HL-60 (cell line): ENCODE measurements at places on chromosomes 2 and 18.

- DNase-seq: no peak
Observed at GRCh38 chr2:98643496-98644100, 35.2 kb downstream of the UNC50 start.

DNA sequence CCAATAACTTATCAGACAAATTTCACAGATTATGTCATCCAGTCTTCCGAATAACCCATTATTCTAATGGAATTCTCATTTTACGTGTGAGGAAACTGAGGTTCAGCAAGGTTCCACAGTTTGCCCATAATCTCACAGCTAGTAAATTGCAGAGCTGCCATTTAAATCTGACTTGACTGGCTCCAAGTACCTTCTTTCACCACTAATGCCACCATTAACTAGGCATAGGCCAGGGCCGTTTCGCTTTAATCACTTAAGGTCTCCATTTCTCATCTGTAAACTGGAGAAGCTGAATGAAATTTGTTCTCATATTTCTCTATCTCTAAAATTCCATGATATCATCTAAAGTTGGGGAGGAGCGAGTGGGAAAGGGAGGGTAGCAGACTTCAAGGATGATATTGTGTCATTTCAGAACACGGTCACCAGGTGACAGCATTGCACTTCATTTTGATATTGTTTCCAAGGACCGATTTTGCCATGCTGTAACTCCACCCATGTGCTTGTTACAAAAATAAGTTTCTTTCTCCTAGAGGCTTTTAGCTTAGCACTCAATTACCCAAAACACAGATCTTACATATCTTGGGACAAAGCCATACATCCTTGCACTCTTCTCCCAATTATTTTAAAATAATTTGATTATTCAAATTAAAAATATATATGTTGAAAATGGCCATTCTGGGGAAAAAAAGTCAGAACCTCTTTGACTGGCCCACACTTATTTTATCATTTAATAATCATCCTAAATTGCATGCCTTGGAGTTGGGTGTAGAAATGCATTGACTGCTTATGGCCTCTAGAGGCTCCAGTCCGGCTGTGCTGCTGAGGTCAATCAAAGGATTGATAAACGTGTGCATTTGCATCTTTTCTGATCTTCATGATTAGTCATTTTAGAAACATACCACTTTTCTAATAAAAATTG is 123.8 kb downstream of the AKAIN1 start:
- DNase-seq: peak; percentile 44

DNA sequence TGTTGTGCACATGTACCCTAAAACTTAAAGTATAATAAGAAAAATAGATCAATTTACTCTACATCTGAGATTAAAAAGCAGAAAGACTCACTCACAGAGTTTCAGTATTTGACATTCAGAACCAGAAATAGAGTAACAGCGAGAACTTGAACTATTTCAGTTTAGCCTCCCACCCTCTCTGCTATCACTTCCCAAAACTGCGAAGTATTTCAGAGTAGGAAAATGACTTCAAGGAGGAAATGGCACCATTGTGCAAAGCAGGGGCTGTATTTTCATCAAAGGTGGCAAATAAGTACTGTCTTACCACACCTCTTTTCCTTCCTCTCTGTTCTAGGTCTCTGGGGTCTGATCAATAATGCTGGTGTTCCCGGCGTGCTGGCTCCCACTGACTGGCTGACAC is 13.6 kb downstream of the DHRS9 start:
- no peak for DNase-seq

DNA sequence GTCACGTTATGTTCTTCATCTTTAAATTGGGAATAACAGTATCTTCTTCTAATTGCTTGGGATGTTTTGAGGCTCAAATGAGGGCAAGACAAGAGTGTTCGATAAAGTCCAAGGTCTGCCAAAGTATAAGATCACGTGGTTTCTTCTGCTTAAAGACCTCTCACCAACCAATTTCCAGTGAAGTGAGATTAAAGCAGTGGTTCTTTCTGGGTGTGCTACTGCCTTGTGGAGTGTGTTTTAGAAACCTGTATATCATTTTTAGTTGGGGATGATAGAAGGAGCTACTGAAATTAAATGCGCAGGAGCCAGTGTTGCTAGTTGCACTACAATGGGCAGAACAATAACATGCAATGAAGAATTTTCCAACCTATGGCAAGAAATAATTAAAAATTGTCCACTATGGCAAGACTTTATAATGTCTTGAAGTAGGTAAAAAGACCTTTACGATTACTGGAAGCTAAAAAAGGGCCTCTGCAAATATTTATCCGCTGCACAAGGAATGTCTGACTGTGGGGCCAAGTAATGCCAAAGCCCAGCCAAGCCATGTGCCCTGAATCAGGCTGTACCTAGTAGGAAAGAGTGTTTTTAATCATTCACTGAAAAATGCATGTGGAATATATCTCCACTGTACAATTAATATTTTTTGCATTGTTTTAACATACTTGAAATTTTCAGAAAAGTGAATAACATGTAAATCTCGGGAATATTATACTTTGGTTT is 244.5 kb upstream of the REG3G start:
- DNase-seq: no peak

GRCh38 chr2:162063899-162064298 is 10.1 kb downstream of the DPP4 start:
- no peak for DNase-seq

- DNase-seq: peak; percentile 18
Observed at GRCh38 chr2:206989311-206989710, 50.0 kb downstream of the CPO start.

DNA sequence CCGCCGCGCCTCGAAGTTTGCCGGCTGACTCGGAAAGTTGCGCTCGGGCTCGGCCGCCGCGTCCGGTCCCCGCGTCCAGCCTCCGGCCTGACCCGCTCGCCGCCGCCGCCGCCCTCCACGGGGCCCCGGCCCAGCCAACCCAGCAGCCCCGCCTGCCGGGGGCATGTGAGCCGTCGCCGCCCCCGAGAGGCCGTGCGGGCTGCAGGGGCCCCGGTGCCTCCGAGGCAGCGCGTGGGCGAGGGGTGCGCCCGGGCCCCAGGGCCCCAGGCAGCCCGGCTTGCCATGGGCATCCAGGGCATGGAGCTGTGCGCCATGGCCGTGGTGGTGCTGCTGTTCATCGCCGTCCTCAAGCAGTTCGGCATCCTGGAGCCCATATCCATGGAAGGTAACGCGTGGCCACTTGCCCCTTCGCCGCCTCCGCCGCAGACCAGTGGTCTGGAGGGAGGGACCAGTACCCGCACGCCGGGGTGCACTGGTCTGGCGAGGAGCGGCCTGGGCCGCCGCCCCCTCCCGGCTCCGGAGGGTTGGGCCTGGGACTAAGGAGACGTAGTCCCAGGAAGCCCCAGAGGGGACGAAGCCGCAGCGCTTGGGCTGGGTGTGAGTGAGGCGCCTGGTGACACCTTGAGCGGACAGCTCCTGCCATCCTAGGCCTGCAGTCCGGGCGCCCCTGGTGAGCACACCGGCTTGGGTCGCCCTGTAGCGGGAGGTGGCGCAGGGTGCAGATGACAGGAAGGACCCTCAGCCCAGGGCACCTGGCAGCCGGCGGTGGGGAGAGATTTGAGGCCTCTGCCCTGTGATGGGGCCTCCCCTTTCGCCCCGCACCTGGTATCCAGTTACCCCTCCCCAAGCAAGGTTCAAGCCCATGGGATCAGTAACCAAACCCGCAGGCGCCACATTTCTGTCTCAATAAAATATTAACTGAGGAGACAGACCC is 49.9 kb downstream of the KCNIP3 start:
- no peak for DNase-seq

DNA sequence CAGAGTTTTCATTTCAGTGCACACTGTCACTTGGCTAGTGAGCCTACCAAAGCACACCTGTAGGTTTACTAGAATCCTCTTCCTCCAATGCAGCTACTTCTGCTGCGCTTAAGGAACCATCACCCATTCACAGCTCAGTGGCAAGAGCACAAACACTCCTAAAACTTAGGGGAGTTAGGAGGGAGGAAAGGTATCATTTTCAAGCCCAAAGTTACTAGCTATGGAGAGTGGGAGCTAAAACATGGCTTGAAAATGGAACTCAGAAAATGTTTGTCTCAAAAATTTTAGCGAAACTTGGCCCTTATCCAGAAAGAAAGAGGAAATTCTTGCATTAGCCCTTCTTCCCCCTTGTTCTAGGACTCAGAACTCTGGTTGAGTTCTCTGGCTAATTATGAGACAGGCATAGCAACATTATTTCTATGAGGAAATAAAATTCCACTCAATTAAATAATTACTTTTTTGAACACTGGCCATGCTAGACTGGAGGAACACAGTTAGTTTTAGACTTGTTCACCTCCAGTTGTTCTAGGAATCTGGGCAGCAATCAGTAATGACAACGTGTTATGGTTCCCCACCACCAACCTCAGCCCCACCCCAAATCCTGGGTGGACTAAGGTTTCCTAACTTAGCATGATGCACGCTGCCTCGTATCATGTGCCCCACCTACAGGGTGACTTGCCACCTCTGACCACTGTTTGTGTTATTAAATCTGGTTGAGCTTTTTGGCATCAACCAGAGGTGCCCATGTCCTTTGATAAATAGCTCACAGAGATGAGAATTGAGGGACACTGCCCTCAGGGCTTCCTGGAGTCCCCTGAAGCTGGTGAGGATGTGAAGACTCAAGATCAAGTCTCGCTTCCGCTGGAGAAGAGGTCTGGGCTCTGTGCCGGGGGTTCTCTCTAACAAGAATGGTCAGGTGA is 32.8 kb downstream of the LPIN2 start:
- peak; percentile 63 for DNase-seq

GRCh38 chr2:197848602-197849001 is 44.2 kb downstream of the PLCL1 start:
- DNase-seq: no peak

DNA sequence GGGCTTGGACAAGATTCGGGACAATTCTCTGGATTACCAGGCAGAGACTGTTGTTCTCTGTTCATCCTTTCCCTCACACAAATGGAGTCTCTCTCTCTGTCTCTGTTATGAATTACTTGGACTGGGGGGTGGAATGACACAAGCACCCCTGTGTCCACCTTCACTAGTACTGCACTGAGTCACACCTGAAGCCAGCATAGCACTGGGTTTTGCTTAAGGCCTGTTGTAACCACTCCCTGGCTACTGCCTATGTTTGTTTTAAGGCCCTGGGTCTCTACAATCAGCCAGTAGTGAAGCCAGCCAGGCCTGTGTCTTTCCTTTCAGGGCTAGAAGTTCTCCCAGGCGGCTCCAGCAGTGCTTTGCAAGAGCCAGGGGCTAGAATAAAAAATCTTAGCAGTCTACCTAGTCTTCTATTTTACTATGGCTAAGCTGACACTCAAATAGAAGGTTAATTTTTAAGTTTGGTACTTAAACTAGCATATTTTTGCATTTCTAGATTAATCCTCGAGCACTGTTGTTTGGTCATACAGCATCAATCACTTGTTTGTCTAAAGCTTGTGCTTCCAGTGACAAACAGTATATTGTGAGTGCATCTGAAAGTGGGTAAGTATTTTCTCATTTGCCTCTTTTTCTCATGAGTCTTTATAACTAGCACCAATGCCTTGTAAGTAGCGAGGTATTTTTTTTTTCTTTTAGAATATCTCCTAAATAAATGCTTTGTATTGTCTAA is 27.8 kb downstream of the WDR7 start:
- DNase-seq: no peak

DNA sequence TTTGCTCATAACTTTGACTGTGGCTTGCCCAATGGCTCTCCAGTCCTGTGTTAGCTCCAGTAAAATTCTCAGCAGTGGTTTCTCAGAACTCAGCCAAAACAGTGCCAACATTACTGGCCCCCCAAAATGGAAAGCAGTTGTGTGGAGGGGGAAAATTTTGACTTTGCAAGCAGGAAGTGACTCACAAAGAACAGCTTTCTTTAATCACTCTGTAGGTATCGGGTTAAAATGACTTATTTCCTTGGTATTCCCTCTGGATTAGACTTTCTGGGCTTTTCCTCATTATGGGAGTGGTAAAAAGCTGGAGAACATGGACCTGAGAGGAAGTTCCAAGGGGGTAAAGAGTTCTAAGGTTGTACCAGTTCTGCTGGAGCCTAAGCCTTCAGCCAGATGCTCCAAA is 175.7 kb upstream of the RND3 start:
- no peak for DNase-seq

- DNase-seq: no peak
Observed at GRCh38 chr2:38037757-38038621, 38.0 kb downstream of the CYP1B1 start.

- DNase-seq: peak; percentile 85
Observed at GRCh38 chr2:119387381-119388129, 20.8 kb downstream of the DBI start.

GRCh38 chr2:16660114-16660513 is 5.5 kb downstream of the CYRIA start:
- no peak for DNase-seq

GRCh38 chr18:79857082-79857671 is 59.4 kb downstream of the KCNG2 start:
- DNase-seq: no peak

DNA sequence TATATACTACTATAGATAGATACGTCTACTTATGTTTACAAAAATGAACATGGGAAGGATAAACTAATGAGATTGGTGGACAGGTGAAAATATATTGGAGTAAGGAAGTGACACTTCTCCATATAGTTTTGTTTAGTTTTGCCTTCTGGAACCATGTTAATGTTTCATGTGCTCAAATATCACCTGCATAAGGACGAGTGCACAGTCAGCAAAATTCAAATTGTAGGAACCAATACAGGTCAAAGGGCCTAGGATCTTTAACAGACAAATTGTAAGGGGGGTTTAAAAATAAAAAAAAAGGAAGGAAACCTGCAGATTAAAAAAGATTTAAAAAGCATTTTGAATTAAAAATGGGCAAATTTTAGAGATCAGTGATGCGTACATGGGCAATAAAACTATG is 104.6 kb downstream of the CCBE1 start:
- no peak for DNase-seq

DNA sequence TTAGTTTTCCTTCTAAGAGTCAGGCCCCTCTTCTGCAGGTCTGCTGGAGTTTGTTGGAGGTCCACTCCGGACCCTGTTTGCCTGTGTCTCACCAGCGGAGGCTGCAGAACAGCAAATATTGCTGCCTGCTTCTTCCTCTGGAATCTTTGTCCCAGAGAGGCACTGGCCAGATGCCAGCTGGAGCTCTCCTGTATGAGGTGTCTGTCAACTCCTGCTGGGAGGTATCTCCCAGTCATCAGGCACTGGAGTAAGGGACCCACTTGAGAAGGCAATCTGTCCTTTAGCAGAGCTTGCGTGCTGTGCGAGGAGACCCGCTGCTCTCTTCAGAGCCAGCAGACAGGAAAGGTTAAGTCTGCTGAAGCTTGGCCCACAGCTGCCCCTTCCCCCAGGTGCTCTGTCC is 4.8 kb downstream of the REG1B start:
- DNase-seq: no peak

DNA sequence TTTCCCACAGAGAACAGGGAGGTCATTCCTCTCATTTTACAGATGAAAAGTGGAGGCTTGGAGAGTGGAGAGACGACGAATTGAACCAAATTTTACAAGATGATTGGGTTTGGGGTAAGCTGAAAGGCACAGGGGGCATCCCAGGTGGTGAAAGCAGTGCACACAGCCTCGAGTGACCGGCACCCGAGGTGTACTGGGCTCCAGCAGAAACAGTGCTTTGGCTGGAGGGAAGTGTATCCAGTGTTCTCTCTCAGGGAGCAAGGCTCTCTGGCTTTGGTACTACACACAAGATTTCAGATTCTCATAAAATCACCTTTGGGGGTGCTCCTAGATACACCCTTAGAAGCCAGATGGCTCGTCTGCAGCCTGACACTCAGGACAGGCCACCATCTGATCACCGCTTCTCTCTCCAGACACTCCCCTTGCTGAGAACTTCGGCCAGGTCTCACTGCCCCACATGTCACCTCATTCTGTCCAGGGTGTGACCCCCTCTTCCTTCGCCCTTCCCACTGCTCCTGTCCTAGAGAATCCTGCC is 339.6 kb downstream of the CYRIA start:
- DNase-seq: no peak

- no peak for DNase-seq
Observed at GRCh38 chr18:6638447-6638846, 91.1 kb upstream of the ARHGAP28 start.

- no peak for DNase-seq
Observed at GRCh38 chr2:112065966-112066365, 10.9 kb downstream of the TMEM87B start.
